ENCODE measurements at places on chromosomes 5 and 9.
A peak's percentile ranks its signal among the peaks of the same experiment; 100 is the strongest.

DNA sequence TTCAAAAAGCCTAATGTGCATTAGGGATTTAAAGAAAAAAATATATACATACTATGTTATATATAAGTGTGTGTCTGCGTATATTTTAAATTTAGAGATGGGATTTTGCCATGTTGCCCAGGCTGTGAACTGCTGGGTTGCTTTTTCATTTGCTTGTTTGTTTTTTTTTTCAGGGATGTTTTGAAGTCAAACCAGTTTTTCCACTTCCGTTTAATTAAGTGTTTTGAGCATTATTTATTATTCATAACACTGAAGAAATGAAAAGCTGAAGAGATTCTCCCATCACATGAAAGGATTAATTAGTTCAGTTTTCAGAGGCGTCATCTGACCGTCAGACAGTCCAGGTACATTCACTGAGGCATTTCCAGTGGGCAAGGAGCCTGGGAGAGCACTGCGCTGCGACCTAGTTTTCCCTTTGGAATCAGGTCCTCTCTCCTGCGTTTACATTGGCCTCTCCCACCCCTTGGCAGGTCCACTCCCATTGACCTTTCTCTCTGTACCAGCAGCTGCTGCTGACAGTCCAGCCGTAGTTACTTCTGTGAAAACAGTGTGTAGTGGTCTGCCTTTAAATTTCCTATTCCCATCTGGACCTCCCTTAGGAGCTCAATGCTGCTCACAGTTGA, 26.0 kb downstream of the ARRDC3 start:
- no peak for DNase-seq

- no peak for DNase-seq
Observed at GRCh38 chr5:38463634-38464521, 92.6 kb downstream of the LIFR start.

GRCh38 chr5:122751293-122751782, 23.5 kb upstream of the SNX2 start:
- DNase-seq = peak; percentile 42

DNA sequence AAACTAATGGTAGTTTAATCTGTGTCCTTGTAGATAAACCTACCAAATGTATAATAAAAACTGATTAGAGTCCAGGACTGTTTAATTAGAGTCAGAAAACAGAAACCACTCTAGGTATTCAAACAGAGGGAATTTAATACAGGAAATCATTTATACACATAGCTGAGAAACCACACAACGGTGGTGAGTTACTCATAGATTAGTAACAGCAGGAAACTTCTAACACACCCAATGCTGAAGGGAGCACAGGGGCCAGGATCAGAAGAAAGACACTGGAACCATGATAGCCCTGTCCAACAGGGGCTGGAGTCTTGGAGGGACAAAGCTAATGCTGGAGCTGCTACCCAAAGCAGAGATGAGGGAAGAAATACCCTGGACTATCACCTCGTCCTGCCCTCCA, 321.0 kb downstream of the ACTL7B start:
- no peak for DNase-seq

DNA sequence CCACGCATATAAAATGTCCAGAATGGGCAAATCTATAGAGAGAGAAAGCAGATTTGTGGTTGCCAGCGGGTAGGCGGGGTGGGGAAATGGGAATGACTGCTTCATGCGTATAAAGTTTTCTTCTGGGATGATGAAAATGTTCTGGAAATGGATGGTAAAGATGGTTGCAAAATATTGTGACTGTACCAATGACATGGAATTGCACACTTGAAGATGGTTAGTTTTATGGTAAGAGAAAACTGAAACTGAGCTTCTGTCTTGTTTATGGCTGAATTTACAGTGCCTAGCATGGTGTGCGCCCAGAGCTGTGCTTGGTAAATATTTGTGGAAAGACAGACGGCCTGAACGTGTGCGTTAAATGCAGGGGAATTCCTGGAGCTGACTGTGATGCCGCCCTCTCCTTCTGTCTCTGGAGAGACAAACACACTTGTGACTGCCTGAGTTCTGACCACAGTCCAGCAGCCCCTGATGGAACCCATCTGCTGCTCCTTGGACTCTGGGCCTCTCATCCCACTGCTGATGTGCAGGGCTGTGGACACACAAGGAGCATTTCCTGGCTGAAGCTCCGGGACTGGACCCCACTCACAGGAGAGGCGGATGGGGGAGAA, 8.6 kb upstream of the PTGES start:
- DNase-seq = no peak

- peak; percentile 0 for DNase-seq
Observed at GRCh38 chr9:16653491-16654399, 216.7 kb downstream of the BNC2 start.

GRCh38 chr9:2299156-2299842, 284.2 kb downstream of the SMARCA2 start:
- peak; percentile 63 for DNase-seq

DNA sequence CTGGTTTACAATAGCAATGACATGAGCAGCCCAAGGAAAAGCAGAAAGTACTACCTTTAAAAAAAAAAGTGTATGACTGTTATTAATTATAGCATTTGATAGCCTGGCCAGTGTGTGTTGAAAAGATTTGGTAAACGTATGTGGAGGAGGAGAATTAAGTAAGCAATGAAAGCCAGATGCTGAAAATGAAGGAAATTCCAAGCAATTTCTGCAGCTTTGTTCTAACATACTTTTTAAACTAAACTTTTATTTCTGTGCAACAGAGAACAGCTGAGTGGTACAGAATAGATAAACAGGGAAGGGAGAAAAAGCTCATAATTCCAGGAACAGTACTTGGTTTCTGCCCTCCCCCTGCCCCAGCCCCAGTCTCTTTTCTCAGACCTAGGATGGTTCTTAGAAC, 252.6 kb downstream of the ADAMTSL1 start:
- no peak for DNase-seq

- no peak for DNase-seq
Observed at GRCh38 chr5:134502259-134502658, 23.2 kb upstream of the JADE2 start.

DNA sequence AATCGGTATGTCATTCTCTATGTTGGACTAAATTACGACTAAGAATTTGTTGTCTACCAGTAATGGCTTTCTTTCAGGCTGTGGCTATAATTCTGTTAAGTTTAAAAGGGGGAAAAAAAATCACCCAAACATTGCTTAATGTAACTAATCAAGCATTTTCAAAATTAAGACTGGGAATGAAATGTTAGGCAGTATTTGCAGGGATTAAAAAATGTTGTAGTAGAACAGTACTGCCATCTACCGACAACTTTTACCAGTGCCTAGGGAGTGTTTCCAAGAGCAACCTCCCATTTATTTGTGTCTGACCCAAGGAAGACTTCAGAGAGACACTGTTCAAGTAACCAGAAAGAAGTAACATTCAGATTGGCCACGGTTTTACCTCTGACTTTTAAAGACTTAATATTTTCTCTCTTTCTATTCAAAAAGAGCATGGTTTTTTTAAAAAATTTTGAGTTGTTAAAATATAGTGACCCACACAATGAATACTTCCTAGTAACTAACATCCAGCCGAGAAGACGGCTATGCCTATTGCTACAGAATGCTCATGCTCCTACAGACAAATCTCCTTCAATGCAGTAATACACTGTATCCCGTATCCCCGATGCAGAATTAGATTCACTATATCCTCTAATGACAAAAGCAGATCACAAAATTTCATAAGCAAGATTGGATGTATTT, 92.4 kb downstream of the ARL15 start:
- peak; percentile 54 for DNase-seq

GRCh38 chr9:111925017-111925770, 28.6 kb downstream of the UGCG start:
- no peak for DNase-seq

DNA sequence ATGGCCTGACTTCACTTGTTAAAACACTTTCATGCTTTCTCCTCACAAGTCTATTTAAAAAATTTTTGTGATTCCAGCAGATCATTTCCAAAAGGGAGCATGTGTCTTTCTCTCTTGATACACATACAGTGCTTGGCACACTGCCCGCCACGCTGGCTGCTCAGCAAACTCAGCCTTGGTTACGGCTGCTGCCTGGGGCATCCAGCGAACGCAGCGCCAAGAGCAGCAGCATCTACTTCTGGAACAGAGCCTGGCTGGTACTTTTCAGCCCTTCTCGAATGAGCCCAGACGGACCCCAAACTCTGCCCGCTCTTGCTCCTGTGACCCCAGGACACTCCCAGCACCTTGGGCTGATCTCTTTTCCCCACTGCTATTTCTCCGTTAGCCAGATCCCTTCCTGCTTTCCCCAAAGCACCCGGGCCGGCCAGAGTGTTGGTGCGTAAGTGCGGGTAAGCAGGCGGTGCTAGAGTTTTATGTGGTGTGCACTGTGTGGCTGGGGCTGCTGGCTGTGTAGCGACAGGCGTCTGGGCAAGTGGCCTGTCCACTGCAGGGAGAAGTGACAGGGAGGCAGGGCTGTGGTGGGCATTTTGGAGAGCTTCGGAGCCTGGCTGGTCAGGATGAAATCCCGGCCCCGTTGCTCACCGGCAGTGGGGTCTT, 73.2 kb downstream of the SH3PXD2B start:
- no peak for DNase-seq

DNA sequence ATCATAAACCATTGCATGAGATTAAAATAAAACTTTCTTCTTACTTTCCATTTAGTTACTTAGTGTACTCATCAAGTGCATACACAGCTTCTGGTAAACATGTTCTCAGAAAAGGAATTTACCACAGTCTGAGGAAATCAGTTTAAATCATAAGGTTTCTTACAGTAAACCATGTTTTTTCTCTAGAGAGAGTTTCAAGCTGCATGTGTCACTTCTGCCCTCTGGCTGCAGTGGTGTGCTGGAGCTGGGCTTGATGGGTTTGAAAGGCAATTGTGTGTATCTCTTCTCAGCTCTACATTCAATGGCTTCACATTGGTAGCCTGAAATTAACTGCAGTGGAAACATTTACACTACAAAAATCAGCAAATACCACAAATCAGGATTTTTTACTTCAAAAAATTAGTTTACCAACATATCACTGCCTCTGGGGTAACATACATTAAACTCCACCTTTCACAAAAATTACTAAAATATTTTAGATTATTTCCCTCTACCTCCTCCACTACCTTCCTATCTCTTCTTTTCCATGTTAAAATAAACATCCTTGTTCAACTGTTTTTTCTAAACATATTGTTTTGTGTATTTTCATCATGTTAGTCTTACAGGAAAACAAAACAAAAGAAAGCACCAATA, 414.3 kb downstream of the ANXA1 start:
- DNase-seq = peak; percentile 41

- no peak for DNase-seq
Observed at GRCh38 chr9:114059047-114059803, 18.9 kb downstream of the AMBP start.

- no peak for DNase-seq
Observed at GRCh38 chr9:110291921-110292557, 35.7 kb upstream of the TXN start.

DNA sequence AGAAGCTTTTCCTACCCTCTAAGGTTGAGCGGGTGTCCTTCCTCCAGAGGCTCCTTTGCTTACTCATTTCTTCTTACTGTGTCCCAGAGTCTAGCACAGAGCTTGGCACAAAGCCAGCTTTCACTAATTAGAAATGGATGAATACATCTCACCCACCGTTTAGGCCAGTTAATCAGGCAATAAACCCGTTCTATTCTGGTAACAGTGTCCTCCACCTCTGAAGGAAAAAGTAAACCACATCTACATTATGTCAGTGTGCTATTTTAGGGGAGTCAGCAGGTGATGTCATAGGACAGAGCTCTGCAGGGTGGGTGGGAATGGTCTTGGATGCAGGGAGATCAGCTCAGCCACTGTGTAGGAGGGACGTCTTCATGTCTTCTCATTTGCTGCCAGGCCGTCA, 109.2 kb downstream of the OSTF1 start:
- no peak for DNase-seq

- no peak for DNase-seq
Observed at GRCh38 chr9:130432362-130432761, 12.4 kb upstream of the ASS1 start.

DNA sequence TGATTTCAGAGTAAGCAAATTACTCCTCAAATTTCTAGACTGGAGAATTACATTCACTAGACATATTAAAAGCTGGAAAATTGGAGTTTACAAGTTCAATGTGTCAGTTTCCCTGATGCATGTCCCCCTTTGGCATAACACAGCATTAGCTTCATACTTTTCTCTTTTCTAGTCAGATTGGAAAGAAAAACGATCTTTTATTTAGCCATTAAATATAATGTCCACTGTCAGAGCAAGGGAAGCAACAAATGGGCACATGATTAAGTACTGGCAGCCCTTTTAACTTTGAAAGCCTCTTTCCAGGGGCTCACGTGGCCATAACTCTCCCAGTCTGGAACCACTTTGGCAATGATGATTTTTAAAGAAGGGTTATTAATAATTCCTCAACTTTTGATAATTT, 203.3 kb downstream of the KCNN2 start:
- DNase-seq = no peak

- no peak for DNase-seq
Observed at GRCh38 chr9:73065439-73065838, 86.2 kb upstream of the ANXA1 start.

DNA sequence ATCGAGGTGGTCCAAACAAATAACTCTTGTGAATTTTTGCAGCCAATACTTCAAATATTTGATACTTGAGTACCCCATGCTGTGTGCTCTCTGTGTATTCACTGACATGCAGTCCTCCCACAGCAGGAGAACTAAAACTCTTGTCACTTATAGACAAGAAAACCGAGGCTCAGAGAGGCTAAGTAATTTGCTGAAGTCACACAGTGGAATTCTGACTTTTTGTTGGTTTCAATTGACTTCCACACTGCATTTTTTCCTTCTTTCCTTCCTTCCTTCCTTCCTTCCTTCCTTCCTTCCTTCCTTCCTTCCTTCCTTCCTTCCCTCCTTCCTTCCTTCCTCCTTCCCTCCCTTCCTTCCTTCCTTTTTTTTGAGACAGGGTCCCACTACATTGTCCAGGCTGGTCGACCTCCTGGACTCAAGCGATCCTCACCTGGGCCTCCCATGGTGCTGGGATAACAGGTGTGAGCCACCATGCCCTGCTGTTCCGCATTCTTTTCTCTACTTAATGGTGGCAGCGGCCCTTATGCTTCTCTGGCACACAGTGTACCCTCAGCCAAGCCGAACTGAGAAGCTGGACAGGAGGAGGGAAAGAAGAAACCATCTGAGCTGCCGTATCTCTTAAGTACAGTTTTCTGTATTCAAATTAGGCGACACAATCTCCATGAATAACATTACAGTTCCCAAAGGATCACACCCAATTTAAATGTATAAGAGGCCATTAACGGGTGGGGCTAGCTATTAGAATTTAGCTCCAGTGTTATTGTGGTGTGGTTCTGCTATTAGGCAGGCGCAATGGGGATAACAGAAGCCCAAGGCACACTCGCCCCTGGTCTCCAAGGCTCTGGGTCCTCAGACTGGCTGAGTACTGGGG, 38.4 kb upstream of the GRHPR start:
- DNase-seq = no peak

- no peak for DNase-seq
Observed at GRCh38 chr5:35859101-35859661, 2.5 kb downstream of the IL7R start.

GRCh38 chr5:24642022-24642421, 2.8 kb downstream of the CDH10 start:
- peak; percentile 2 for DNase-seq

DNA sequence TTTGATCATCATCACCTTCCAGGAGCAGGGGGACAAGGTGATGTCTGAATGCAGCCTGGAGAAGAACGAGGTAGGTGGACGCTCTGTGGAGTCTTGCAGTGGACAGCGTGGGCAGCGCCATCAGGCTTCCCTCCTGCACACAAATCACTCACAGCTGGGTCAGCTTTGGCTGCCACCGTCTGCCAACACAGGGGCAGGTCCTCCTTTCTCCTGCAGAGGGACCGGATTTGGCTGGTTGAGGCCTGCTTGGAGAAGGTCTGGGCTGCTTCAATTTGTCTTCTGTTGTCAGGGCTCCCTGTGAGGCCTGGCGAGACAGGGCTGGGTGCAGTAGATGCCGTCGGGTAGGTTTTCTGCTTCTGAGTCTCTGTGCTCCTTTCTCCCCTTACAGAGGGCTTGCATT, 180.6 kb downstream of the CACNA1B start:
- no peak for DNase-seq
